ENCODE measurements at places on chromosomes 5 and 9. TPM values are rescaled to one million over a fixed set of nuclear protein-coding genes. Genes with fewer than 3 reads are reported as not detected.

The S1PR3 gene
- total RNA-seq: 3.3 TPM

The DPH7 gene
- total RNA-seq: 24.4 TPM

The SPATA9 gene
- 0.42 TPM for total RNA-seq

The MRPL22 gene
- total RNA-seq: 58.1 TPM

DNA sequence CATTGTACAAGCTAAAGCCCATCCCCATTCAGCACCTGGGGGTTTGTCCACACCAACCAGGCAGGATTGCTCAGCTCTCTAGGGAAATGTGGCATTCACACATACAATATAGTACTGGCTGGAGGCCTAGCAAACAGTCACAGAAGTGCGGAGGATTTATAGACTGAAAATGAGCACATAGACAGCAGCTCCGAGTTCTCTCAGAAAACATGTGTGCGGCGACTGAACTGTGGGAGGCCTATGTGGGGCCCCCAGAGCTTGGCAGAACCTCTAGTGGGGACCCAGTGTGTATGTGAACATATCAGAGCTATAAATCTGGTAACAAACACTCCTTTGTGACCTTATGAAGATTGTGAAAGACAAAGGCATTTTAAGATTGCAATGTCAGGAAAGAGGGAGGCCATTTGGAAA is 431.1 kb downstream of the DTWD2 start:
- DNase-seq: no peak

- DNase-seq: no peak
Observed at GRCh38 chr9:136688274-136689107, 1.2 kb upstream of the AGPAT2 start.

DNA sequence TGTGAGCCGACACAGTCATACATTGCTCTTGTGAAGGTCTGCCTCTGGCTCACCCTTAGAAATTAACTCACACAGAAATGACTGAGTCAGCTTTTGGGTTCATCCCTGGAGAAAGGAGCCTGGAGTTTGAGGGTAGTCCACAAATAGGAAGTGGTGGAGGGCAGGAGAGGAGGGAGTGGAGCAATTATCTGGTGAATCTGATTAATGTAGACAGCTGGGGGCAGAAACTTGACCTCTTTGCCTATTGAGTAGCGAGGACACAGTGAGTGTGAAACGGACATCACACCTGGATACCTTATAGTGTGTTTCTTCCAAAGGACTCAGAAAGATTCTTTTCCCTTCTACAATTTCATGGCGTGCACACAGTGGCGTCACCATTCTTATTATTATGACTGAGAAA is 48.5 kb upstream of the MSX2 start:
- no peak for DNase-seq

DNA sequence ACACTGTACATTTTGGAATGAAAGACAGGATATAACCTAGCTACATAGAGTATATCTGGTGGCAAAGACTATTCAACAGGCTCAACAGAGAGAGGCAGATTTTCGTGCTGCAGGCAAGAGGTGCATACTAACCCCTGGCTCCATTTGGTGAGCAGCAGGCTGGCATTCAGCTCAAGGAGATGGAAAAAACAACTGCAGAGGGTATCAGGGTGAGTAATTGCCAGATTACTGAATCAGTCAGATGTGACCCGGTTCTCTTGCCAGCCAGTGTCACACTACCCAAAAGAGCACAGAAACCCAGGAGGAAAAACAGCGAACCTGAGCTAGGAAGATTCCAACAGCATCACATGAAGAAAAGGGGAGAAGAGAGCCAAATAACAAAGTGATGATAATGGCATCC is 130.4 kb upstream of the PRLR start:
- DNase-seq: no peak

DNA sequence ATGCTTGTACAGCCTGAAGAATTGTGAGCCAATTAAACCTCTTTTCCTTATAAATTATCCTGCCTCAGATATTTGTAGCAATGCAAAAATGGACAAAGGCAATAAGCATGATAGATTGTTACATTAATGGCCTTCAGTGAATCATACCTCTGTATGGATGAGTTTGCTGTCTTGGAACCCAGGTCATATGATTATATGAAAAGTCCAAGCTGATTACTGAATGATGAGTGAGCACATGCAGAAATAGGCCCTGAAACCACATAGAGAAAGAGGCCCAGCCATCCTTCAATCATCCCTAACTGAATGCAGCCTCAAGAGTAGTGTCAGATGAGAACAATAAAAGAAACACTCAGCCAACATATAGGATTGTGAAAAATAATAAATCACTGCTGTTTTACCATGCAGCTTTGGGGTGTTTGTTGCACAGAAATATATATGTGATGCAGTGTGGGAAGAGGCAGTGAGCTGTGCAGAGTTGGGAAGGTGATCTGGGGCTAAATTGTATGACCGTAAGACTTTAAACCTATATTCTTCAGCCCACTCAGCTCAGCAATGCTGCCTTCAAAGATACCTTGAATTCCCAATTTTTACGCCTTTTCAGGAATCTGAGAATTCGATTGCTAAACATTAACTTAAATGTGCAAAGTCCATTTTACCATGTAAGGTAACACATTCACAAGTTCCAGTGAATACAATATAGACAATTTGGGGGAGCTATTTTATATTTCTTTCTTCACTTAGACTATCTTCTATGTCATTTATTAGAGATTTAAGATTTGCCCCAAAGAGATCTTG is 36.3 kb upstream of the SHISAL2B start:
- DNase-seq: no peak

- DNase-seq: no peak
Observed at GRCh38 chr5:102857076-102857818, 102.1 kb downstream of the PAM start.

GRCh38 chr9:7298123-7298522 is 501.5 kb downstream of the DMAC1 start:
- DNase-seq: no peak

- peak; percentile 86 for DNase-seq
Observed at GRCh38 chr5:95842854-95843544, 20.5 kb upstream of the GLRX start.

GRCh38 chr5:146002491-146002890 is 66.1 kb downstream of the SH3RF2 start:
- DNase-seq: no peak

All from NCI-H460 (cell line).